ENCODE measurements at places on chromosomes 7 and 10. TPM values are rescaled to one million over a fixed set of nuclear protein-coding genes. Genes with fewer than 3 reads are reported as not detected.

TLX1 gene
- polyA plus RNA-seq = not detected

GIMAP1 gene
- polyA plus RNA-seq = 87.4 TPM

LOXL4 gene
- polyA plus RNA-seq = 0.12 TPM

ZCWPW1 gene
- 9.3 TPM for polyA plus RNA-seq

PDE6C gene
- 0.19 TPM for polyA plus RNA-seq

GPR37 gene
- polyA plus RNA-seq = not detected

RBM28 gene
- 8.4 TPM for polyA plus RNA-seq

SPDYE1 gene
- polyA plus RNA-seq = not detected

DNA sequence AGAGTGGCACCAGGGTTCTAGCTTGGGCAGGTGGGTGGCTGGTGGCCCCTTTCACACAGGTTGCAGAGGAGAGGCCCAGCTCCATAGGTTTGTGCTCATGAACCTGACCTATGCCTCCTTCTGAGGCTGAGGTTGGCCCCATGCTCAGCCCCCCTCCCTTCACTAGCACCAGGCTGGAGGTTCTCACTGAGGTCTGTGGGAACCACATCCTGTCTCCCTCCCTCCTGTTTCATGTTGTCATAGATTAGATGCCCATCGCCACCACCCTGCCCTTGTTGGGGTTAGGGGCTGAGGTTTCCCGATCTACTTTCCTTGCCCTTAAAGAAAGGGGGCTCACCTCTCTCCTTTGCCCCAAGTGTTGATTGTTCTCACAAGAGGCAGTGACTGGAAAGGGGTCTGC is 14.7 kb downstream of the NEUROG3 start:
- H3K27ac ChIP-seq = no peak overlapping the region
- no peaks in the 10 kb centered on the region for H3K36me3 ChIP-seq
- H3K4me3 ChIP-seq = peak overlapping the region; percentile 8
- H3K4me1 ChIP-seq = peaks cover 17% of the 10 kb centered on the region

DNA sequence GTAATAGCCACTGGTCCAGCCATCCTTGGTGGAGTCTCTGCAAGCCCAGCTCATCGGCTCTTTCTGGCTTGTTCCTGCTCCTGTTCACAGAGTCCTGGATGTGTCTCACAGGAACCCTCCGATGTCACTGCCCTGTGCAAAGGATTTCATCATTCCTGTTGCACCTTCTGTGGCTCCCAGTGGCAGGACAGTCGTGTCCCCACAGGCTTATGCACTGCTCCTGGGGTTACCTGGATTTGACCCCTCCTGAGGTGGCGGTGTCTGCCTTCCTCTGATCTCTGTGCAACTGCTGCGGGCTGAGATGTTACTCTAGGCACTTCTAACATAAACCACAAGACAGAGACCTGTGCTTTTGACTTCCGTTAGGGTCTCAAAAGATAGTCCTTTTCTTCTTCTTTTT is 30.6 kb downstream of the APBB1IP start:
- peak overlapping the region; percentile 91 for H3K27ac ChIP-seq
- H3K4me3 ChIP-seq = peak overlapping the region; percentile 64
- H3K27me3 ChIP-seq = no peaks in the 10 kb centered on the region
- peaks cover 92% of the 10 kb centered on the region for H3K4me1 ChIP-seq

DNA sequence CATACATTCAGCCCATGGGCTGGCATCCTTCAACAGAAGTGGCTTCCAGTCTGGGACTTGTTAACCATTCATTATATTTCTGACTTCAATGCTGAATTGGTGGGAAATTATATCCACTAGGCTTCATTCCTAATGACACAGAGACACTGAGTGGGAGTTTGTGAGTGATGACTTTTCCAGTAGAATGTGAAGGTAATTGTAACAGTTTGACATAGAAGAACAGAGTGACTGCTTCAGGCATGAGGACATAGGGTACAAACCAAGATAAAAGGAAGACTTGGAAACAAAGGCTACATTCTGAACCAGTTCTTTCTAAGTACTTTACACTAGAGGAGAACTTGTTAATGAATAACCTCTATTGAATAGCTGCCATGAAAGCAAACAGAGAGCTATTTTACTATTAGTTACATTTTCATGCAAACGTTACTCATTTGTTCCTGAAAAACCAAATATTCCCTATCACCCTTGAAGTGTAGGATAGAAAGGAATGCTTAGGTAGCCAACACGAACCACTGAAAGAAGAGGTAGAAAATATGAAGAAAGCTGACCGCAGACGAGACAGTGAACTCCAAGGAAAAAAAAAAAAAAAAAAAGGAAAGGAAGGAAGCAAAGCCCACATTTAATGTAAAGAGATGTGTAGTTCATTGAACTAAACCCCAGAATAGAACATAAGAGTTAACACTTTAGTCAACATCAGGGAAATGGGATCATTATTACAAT is 237.0 kb upstream of the SEMA3C start:
- no peaks in the 10 kb centered on the region for H3K36me3 ChIP-seq
- H3K27ac ChIP-seq = no peak overlapping the region
- DNase-seq = no peak
- no peak overlapping the region for H3K4me3 ChIP-seq

DNA sequence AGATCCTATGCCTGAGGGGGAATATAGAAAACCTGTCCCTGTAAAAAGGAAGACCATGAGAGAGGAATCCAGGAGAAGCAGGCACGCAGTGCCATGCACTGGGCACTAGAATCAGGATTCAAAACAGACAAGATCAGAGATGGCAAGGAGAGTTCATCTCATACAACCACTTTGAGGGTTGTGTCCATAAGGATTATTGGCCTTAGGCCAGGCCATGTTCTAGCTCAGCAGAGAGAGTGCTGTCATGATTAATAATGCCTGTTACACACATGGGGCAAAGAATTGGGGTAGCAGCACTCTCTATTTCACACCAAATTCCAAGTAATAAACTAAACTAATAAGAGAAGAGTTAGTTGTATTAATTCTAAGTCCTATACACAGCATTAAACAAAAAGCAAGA is 29.1 kb downstream of the EZH2 start:
- H3K27ac ChIP-seq = no peak overlapping the region
- peaks cover 15% of the 10 kb centered on the region for H3K4me1 ChIP-seq
- H3K36me3 ChIP-seq = no peaks in the 10 kb centered on the region
- H3K27me3 ChIP-seq = no peaks in the 10 kb centered on the region
- H3K4me3 ChIP-seq = no peak overlapping the region

GRCh38 chr10:34186745-34187144 is 628.4 kb downstream of the PARD3 start:
- no peaks in the 10 kb centered on the region for H3K36me3 ChIP-seq
- peaks cover 4% of the 10 kb centered on the region for H3K4me1 ChIP-seq
- no peak overlapping the region for H3K4me3 ChIP-seq

GRCh38 chr10:116888380-116889055 is 39.2 kb downstream of the ENO4 start:
- H3K27me3 ChIP-seq = peaks cover 12% of the 10 kb centered on the region
- H3K36me3 ChIP-seq = no peaks in the 10 kb centered on the region
- no peak overlapping the region for H3K4me3 ChIP-seq
- H3K4me1 ChIP-seq = peaks cover 1% of the 10 kb centered on the region

DNA sequence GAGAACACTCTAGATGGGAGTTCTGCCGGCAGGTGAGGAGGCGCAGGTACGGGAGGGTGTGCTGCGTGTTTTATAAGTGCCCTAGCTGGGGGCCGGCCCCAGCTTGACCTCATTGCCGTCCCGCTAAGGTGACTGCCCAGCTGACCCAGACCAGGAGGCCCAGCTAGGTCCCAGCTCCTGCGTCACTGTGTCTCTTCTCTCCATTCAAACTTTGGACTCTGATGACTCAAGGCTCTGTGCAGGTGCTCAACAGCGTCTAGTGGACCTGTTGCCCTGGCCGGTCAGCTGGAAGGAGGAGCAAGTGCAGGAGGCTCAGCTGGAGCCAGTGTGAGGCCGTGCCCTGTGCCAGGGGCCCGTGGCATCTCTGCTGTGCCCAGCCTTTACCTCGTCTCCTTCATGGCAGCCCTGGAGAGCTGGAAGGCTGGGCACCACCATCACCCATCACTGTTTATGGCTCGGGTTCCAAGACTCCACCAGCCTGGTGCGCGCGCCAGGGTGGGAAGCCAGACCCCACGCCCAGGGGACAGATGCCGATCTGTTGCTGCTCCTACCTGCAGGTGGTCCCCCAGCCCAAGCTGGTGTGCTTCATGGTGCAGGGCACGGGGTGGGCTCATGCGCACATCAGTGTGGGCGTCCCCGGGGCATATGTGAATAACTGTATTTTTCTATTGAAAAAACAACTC is 14.6 kb downstream of the LHPP start:
- H3K27ac ChIP-seq = no peak overlapping the region
- DNase-seq = no peak
- no peaks in the 10 kb centered on the region for H3K27me3 ChIP-seq
- H3K4me3 ChIP-seq = no peak overlapping the region
- H3K36me3 ChIP-seq = no peaks in the 10 kb centered on the region

GRCh38 chr10:22479419-22479818 is 134.1 kb downstream of the SPAG6 start:
- no peaks in the 10 kb centered on the region for H3K36me3 ChIP-seq
- peaks cover 14% of the 10 kb centered on the region for H3K4me1 ChIP-seq
- DNase-seq = no peak
- no peak overlapping the region for H3K27ac ChIP-seq
- H3K4me3 ChIP-seq = no peak overlapping the region

DNA sequence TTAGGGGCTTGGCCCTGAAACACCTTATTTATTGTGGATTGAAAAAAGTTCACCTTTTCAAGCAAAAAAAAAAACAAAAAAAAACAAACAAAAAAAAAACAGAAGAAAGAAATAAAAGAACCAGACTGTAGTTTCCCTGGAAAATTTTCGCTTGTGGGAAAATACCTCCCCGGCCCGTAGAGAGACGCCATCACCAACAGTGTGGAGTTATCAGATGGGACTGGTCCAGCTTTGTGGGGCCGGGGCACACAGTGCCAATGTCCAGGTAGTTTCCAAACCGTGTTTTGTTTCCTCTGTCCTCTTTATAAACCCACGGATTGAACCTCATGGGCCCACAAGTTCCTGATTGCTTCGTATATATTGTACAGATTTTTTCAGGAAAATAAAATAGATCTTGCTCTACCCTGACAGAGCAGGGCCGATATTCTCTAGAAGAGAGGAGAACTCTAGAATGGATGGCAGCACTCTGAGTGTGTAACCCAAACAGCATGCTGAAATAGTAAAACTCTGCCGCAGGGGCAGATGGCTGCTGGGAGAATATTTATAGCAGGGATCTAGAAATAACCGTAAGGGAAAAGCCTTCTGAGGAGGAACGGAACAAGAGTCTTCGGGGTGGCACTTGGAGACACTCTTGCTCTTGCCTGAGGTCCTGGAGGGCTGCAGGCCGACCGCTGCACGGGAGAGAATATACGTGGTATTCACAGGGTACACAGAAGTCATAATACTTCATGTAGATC is 241.0 kb downstream of the FRMD4A start:
- peaks cover 4% of the 10 kb centered on the region for H3K4me1 ChIP-seq
- H3K27me3 ChIP-seq = no peaks in the 10 kb centered on the region
- H3K4me3 ChIP-seq = no peak overlapping the region
- DNase-seq = no peak
- H3K27ac ChIP-seq = no peak overlapping the region

DNA sequence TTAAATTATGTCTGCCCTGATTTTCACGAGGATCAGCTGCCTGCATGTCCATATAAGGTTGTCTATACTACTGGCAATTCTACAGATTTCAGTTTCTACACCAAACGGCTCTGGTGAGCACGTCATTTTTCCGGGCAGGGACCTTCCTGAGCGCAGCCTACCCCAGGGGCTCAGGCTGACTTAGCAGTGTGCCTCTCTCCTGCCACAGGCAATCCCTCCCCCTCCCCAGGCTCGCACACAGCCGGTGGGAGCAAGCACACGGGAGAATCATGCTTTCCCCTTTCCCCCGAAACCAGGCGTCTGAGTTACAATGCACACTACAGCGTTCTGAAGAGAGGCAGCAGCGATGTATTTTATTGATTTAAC is 1.7 kb downstream of the KLF6 start:
- H3K27ac ChIP-seq = peak overlapping the region; percentile 96
- H3K27me3 ChIP-seq = no peaks in the 10 kb centered on the region
- H3K4me1 ChIP-seq = peaks cover 37% of the 10 kb centered on the region
- peak; percentile 68 for DNase-seq
- H3K36me3 ChIP-seq = peaks cover 21% of the 10 kb centered on the region
- peak overlapping the region; percentile 94 for H3K4me3 ChIP-seq

DNA sequence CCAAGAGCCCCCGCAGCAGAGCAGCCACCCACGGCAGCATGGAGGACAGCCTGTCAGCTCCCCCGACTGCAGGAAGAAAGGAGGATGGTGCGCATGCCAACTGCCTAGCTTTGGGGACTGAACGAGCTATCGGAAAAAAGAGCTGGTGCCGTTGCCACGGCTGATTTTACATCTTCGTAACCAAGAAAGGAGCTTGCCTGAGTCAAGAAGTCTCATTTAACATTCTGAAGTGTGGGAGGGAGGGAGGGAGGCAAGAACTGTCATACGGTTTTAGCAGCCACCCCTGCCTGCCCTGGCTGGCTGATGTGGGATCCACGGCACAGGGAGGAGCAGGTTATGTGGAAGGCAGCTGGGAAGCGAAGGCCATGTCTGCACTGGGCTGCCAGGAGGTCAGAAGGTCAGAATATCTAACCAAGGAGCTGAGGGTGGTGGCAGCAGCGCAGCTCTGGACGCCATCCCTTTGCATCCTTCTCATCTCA is 74.7 kb upstream of the CAMK2B start:
- no peak overlapping the region for H3K4me3 ChIP-seq
- no peak for DNase-seq
- no peaks in the 10 kb centered on the region for H3K27me3 ChIP-seq
- peaks cover 18% of the 10 kb centered on the region for H3K4me1 ChIP-seq
- H3K36me3 ChIP-seq = peaks cover 3% of the 10 kb centered on the region
- no peak overlapping the region for H3K27ac ChIP-seq

Measured in naive thymus-derived CD8-positive, alpha-beta T cell (primary cell).